RWPE2 (cell line): ENCODE measurements at places on chromosomes 2 and 18.
A peak's percentile ranks its signal among the peaks of the same experiment; 100 is the strongest.

GRCh38 chr2:46471-47345 is at the start of gene FAM110C:
FAM110C (minus strand) TSS chr2:46505; CDS start chr2:46385, 120 bp downstream.
- peak; percentile 81 for DNase-seq

- DNase-seq: no peak
Observed at GRCh38 chr2:96320728-96321622, 4.1 kb upstream of the ITPRIPL1 start.

GRCh38 chr2:212537726-212538304 is 787 bp downstream of the ERBB4 start:
- no peak for DNase-seq

- no peak for DNase-seq
Observed at GRCh38 chr2:5287558-5288334, 404.4 kb upstream of the SOX11 start.

GRCh38 chr2:126889071-126889470 is 9.6 kb upstream of the TEX51 start:
- DNase-seq: no peak

DNA sequence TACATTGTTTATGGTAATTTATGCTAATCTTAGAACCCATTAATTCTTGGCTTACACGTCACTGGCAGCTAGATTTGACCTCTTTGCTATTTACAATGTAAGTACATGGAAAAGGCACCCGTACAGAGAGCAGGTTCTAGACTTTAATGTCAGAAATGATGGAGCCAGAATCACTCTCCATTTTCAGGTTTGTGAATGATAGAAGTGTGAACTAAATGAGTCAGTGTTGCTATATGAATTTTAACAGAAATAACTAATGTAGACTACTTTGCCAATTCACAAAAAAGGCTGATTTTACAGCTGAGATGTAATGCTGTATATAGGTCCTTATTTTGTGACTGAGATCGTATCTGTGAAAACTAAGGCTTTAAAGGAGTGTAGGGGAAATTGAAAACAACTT is 214.6 kb downstream of the LDLRAD4 start:
- DNase-seq: no peak
